ENCODE measurements at places on chromosomes 1 and 21. TPM values are rescaled to one million over a fixed set of nuclear protein-coding genes. Genes with fewer than 3 reads are reported as not detected.

CDKN2C gene
- 6.8 TPM for total RNA-seq

DNA sequence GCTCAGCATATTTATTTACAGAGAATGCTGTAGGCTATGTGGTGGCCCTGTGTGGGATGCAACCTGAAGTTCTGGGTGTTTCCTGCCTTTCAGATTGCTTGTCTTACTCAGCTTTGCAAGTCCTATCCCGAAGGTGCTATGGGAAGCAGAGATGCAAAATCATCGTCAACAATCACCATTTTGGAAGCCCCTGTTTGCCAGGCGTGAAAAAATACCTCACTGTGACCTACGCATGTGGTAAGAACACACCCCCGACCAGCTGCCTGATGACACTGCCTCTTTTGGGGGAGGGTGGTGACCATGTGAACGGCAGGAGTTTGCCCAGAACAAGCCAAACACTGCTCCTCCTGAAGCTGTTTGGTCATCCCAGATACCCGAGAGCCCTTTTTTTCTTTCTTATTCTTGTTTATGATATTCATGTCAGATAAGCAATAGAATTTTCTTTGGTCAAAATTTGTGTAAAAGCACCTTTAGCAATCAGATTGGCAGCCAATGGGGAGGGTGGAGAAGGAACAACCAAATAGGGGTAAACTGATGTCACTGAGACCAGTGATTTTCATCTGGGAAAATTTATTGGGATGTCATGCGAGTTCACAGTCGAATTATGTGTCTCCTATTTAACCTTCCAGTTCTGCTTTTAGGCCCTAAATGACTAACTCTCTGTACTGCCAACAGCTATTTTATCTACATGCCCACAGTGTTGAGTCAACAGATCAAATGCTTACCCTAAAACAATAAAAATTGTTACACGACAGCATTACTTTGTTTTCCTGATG lies 82.6 kb downstream of the EVA1C start:
- DNase-seq = peak; percentile 58

CD1C gene
- total RNA-seq = 0.80 TPM

- no peak for DNase-seq
Measured at GRCh38 chr1:185244015-185244747, 72.9 kb downstream of the IVNS1ABP start.

DNA sequence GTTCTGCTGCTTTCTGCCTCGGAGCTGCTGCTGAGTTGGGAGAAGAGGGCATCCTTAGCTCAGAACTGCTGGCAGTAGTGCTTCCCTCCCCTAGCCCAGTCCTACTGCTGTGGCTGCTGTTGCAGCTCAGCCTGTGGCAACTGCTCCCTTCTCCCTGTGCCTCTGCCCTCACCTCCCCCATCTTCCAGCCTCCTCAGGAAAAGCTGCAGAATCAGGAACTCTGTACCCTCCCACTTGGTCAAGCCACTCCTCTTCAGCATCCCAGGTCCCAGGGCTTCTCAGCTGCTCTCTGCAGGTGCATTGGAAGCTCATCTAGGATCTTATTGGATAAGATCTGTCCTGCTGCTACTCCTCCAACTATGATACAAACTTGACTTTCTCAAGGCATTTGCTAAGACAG lies 316.7 kb downstream of the BRINP2 start:
- DNase-seq = no peak

- no peak for DNase-seq
Measured at GRCh38 chr1:232457595-232457994, 172.3 kb downstream of the SIPA1L2 start.

- DNase-seq = no peak
Measured at GRCh38 chr1:67097305-67097704, 37.5 kb downstream of the C1orf141 start.

DNA sequence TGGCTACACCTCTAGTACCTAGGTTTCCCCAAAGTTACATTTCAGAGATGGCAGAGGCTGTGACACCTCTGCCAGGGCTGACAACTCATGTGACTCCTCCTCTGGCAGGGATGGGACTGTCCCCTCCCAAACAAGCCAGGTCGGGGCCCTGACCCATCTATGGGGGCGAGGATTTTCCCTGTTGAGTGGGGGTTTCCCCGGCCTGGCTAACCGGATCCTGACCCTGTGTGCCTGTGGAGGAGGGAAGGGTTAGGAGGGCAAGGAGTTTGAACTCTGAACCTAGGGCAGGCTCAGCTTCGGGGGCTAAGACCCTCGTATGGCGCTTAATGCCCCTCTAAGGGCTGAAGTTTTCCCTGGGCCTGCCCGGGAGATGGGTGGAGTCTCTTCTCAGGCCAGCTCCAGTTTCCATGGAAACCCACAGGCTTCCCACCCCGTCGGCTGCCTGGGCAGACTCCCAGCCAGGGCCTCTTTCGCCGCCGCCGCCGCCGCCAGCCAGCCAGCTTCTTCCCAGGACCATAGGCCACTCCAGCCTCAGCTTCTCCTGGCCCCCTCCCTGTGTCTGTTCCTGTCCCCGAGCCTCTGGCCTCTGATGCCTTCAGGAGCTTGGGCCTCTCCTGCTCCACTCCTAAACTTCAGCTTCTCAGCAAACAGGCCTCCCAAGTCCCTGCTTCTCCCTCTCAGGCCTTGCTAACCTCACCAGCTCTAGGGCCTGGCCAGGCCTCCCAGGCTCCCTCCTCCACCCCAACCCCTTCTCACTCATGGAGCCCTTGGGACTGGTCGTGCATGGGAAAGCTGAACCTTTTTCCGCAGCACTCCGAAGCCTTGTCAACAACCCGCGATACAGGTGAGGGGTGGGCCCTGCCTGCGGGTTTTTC lies at the start of gene BTBD19:
TSS of gene BTBD19 (plus strand) at position 461 of the 875 bp plus-strand sequence. CDS start at position 759, 298 bp downstream.
- no peak for DNase-seq

DNA sequence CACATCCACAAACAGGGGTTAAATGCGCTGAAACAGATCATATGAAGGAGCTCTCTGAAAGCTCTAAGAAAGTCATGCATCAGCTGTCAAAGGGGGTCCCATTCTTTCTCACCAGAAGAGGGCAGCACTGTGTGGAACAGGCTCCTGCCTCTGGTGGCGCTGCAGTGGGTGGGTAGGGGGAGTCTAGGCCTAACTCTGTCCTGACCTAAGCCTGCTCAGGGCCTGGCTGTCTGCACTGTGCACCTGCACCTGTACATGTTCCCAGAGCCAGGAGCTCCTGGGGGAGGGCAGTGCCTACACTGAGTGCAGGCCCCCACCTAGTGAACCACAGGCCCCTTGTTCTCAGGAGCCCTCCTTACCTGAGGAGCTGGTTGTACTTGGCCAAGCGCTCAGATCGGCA lies 16.0 kb downstream of the ENO1 start:
- no peak for DNase-seq

SPATA21 gene
- total RNA-seq = not detected

PRXL2B gene
- total RNA-seq = 25.8 TPM

- peak; percentile 57 for DNase-seq
Measured at GRCh38 chr1:234683861-234684632, 74.1 kb upstream of the IRF2BP2 start.

DNA sequence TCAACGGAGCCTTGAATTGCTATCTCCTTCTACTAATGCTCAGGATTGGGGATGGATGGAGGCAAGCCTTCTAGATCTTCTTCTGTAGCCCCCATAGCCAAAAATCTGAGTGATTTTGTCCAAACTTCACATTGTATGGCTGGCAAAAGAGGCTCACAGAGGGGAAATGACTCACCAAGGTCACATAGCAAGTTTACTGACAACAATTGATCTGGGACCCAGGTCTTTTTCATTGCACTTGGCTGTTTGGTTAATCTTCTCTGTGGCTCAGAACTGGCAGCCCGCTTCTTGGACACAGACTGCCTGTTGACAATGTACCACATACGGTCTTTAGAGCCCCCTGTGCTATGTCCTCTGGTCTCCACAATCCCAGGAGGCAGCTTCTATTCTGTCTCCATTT lies 3.0 kb upstream of the LACTBL1 start:
- no peak for DNase-seq

GRCh38 chr1:210600421-210601159 lies 271.9 kb downstream of the HHAT start:
- no peak for DNase-seq

RNU1-2 gene
- total RNA-seq = under 0.01 TPM

DNA sequence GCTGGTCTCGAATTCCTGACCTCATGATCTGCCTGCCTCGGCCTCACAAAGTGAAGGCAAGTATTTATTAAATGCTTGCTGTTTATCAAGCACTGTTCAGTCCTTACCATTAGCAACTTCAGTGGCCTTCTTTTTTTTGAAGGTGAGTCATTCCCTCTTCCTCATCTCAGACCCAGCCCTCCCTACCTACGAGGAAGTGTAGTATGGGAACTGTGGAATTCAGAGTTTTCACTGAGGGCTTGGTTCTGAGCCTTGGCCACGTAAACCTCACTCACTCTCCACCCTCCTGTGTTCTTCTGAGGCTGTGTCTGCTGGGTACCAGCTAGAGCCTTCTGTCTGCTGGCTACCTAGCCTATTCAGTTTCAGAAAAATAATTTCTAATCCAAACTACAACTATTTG lies 218.3 kb upstream of the SGIP1 start:
- peak; percentile 16 for DNase-seq

- no peak for DNase-seq
Measured at GRCh38 chr1:207203541-207203940, 99.5 kb downstream of the C4BPA start.

- no peak for DNase-seq
Measured at GRCh38 chr1:8653878-8654277, 163.6 kb downstream of the RERE start.

GRCh38 chr1:198232378-198232777 lies 75.6 kb downstream of the NEK7 start:
- no peak for DNase-seq

DNA sequence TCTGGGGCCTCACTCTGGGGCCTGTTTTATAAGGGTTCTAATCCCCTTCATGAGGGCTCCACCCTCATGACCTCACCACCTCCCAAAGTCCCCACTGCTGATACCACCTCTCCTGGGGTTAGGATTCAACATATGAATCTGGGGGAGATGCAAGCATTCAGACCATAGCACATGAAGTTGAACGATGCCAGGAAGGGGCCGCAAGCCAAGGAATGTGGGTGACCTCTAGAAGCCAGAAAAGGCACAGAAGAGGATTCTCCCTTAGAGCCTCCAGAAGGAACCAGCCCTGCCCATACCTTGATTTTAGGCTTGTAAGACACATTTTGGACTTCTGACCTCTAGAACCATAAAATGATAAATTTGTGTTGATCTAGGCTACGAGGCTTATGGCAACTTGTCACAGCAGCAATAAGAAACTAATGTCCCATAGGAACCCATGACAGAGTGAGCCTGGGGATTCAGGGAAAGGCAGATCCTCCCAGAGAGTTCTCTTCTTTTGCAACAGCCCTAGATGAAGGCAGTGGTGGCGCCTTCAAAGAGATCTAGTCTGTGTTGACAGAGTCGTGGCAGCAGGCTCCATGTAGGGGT lies 27.9 kb downstream of the TRIM67 start:
- no peak for DNase-seq

MPL gene
- not detected for total RNA-seq

GRCh38 chr1:2303781-2304180 lies 75.7 kb downstream of the SKI start:
- no peak for DNase-seq

GRCh38 chr1:109197158-109198042 lies 16.3 kb upstream of the SARS1 start:
- no peak for DNase-seq

GRCh38 chr1:156495401-156496140 lies 5.0 kb downstream of the MEF2D start:
- DNase-seq = no peak

DNA sequence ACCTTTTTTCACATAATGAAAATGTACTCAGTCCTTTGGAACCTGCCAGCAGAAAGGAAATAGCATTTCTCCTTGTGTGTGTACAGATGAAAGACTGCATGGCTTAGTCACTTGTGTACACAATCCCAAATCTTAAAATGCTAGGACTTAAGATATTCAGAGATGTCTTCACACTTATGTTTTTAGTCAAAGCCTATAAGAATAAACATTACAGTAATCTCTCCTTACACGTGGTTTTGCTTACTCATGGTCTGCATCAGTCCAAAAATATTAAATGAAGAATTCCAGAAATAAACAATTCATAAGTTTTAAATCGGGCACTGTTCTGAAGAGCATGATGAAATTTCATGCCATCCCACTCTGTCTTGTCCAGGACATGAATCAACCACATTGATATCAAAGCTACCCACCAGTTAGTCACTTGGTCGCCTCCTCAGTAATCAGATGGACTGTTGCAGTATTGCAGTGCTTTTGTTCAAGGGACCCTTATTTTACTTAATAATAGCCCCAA lies 75.7 kb upstream of the RRP15 start:
- no peak for DNase-seq

DNA sequence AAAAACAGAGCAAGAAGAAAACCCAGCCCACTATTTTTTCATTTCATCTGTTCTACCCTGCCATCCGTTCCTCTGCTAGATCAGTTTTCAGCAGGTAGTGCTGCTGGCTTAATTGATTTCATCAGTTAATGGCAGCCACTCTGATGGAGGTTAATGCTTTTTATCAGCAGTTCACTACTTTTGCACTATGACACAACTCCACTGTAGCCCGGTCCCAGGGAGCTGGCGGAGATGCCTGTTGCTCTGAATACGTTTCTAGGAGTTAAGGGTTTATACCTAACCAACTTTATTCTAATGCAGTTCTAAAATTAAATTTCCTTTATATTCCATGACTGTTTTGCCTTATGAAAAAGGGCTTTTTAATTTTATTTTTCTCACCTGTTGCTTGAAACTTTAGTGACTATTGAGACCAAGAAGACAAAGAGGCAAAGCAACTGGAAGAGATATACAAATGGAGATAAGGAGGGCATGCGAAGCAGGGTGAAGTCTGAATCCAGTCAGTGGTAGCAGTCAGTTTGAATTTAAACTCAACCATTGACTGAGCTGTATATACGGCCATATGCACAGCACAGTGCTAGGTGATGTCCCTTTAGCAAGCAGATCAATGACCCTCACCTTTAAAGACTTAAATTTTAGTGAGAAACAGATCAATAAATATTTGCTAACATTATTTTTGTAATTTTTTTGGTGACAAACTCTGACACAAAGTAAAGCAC lies 477.9 kb downstream of the LMO4 start:
- no peak for DNase-seq

- no peak for DNase-seq
Measured at GRCh38 chr1:203401199-203401877, 50.4 kb upstream of the FMOD start.

DNA sequence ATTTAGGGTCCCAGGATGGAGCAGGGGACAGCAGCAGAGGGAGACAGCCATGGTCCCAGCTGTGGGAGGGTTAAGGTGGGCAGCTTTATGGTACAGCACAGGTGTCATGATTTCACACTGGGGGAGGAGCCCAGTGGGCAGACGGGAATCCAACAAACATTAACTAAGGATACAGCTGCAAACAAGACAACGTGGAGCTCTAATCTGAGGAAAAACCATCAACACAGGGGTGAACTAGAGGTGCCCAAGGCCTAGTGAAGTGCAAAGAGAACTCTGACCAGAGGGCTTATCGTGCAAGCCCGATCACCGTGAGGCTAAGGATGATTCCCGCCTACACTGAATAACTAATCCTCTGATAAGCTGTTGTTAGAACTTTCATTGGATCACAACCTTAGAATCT lies 18.7 kb downstream of the ECE1 start:
- DNase-seq = no peak

DNA sequence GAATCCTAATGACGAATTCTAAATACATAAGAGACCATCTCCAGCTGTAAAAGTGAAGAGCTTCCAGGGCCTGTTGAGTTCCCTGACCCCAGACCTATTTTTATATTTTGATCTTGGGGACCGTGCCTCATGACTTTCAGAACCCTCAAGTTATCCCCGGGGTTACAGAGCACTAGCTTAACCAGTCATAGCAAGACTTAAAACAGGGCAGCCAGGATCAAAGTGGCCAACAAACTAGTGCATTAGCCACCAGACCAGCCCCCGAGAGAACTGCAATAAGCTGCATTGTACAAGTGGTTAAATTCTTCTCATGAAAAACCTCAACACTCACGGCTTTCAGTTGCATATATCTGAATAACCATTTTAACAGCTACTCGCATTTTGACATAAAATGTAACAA lies 183.0 kb downstream of the BARHL2 start:
- no peak for DNase-seq

DNAJC16 gene
- total RNA-seq = 27.2 TPM
